Left cardiac atrium (tissue), 4 donors: ENCODE measurements at places on chromosomes 16 and 17.

GRCh38 chr16:25783226-25783625, 91.5 kb downstream of the HS3ST4 start:
- DNase-seq, result no peak

GRCh38 chr17:80625627-80626026, 81.0 kb downstream of the RPTOR start:
- no peak for DNase-seq

DNA sequence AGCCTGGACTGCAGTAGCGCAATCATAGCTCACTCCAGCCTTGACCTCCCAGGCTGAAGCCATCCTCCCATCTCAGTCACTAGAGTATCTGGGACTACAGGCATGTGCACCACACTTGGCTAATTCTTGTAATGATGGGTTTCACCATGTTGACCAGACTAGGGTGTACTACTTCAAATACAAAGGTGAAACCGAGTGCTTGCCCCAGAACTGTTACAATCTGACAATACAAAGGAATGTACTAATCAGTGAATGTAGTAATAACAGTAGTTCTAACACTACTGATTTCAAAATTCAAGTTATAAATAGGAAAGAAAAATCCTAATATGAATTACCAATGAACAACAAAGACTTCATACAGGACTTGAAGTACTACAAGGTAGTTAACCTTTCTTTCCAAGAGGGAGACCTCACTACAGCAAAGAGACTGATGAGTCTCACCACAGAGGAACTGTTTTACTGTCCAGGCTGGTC, 24.4 kb downstream of the CRK start:
- DNase-seq, result no peak

DNA sequence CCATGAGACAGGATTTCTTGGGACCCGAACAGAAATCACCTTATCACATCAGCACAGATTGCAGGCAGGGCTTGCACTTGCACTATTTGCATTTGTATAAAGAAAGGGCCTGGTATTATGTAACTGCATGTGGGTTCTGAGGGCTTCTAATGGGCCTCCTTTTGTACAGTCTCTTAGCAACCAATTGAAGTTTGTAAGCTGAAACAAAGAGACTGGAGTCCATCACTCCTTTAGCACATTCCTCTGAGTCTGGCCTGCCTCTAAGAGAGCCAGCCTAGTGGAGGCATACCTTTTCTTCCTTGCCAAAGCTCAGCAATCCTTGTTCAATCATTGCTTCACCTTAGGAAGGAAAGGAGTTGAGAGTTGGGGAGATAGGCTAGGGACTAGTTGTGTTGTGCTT, 387.1 kb downstream of the XYLT1 start:
- no peak for DNase-seq

GRCh38 chr17:82367724-82368524, 3.6 kb upstream of the UTS2R start:
- peak; percentile 13 for DNase-seq
